ENCODE measurements at places on chromosomes 7 and 10.

DNA sequence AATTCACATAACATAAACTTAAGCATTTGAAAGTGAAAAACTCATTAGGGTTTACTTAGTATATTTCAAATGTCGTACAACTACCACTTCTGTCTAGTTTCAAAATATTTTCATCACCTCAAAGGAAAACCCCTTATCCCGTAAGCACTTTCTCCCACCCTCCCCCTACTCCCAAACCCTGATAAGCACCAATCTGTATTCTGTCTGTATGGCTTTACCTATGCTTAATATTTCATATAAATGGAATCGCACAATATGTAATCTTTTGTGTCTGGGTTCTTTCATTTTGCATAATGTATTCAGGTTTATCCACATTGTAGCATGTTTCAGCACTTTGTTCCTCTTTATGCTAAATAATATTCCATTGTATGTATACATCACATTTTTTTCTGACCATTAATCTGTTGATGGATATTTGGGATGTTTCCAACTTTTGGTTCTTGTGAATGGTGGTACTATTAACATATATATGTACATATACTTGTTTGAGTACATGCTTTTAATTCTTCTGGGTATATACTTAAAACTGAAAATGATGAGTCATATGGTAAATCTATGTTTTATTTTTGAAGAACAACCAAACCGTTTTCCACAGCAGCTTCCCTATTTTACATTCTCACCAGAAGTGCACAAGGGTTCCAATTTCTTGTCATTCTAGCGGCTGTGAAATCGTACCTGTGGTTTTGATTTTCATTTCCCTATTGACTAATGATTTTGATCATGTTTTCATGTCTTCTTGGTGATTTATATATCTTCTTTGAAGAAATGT, 6.2 kb upstream of the STARD3NL start:
- DNase-seq = peak; percentile 71

- DNase-seq = no peak
Measured at GRCh38 chr10:80320377-80320776, 30.9 kb upstream of the MAT1A start.

DNA sequence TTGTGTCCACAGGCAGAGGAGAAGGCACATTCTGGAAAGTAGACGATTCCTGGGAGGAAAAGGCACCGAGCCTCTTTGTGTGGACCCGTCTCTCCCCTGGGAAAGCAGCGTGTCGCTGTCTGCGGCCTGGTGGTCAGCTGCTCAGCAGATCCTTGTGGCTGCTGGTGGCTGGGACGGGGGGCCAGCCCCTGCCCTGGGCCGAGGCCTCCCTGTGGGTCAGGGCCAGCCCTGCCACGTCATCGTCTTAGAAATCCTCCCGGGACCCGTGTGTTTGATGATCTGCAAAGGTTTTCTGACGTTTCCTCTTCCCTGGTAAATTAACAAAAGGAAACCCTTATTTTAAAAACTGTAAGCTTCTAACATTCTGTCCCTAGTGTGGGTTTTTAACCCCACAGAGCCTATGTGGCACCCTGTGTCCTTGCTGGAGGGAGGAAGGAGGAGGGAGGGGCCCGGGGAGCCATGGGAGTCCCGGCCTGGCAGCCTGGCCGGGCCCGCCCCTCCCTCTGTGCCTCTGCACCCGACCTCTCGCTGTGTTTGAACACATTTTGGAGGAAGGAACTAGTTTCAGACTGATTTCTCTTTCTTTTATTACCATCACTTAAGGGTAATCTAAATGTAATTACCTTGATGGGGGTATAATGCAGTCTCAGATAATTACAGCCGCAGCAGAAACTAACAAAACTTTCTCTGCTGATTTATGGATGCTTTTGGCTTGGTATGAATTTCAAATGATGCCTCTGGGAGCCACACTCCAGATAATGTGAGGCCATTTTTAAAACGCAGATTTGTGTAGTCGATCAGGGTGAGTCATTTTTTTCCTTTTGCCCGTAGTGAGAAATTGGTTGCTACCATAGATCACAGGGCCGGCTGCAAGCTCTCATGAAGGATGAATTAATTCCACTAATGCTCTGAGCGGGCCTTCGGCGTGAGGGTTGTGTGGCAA, 85.5 kb downstream of the NKX6-2 start:
- no peak for DNase-seq

- no peak for DNase-seq
Measured at GRCh38 chr10:121791761-121792160, 136.1 kb downstream of the ATE1 start.
